EL (cell line): ENCODE measurements at places on chromosomes 11 and 22.

DNA sequence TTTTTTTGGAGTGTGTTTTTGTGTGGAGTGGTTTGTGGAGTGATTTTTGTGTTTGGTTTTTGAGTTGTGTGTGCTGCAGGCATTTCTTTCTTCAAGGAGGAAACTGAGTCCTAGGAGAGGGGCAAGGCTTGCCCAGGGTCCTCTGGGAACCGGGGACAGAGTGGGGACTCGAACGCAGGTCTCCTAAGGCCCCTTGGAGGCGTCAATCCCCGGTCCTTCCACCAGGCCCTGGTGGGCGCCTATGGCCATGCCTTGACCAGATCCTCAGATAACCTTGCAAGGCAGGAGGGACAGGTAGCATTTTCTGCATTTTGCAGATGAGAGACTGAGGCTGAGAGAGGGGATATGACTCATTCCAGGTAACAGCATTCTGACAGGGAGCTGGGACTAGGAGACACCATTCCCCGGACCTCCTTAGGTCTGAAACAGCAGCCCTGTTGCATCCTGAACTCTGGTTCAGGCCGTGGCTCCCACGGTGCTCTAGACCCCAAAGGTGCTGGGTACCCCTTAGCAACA lies 39.1 kb downstream of the MYO7A start:
- DNase-seq = no peak

DNA sequence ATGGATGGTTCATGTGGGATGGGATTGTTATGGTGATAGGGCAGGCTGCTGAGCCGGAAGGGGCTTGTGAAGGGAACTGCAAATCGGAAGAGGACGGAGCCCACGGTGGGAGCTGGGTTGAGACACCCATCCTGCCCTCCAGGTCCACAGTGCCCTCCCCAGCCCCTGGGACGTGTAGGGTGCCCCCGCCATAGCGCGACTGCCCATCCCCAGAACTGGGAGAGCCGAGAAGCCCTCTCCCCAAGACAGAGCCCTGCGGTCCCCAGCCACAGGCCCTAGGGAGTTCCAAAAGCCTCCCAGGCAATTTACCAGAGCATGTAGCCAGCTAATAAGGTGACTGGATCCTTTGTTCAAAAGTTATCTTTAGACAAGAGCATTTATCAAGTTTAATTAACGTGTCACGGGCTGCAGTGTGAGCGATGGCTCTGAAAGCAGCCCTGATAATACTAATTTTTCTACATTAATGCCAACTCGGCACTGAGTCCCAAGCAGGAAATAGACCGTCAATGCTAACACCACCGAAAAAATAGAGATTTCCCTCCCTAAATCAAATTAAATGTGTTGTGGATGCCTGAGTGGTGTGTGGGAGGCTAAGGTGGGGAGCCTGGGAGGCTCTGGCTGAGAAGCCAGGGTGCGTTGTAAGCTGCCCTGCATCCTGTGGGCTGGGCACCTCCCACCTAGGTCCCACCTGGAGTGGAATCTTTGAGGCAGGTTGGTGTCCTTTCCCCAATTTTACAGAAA lies 76.8 kb upstream of the RTL6 start:
- DNase-seq = no peak

DNA sequence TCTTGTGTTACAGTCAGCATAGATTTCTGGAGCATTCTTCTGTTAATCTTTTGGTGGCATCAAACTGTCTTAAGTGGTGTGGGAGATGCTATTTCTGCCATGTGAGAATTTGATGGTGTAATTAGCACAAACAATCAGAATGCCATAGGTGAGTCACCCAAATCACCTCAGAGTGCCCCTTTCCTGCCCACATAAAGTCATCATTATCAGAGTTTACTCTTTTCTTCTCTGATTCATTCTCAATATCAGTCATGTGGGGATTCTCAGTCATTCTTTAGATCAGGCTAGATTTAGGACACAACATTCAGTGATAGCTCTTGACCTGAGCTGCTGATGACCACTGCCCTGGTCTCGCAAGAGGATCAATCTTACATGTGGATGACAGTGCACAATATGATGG lies 23.7 kb upstream of the MS4A6A start:
- no peak for DNase-seq

- DNase-seq = no peak
Observed at GRCh38 chr11:120244476-120245365, 4.8 kb downstream of the POU2F3 start.

DNA sequence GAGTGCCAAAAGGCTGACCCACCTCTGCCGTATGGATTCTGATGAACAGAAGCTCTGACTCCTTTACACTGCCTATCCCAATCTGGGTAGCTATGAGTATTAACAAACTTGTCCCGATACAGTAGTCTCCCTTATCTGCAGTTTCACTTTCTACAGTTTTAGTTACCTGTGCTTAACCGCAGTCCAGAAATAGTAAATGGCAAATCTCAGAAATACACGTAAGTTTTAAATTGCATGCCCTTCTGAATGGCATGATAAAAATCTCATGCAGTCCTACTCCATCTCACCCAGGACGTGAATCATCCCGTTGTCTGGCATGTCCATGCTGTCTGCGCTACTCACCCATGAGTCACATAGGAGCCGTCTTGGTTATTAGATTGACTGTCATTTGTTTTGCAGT lies 68.8 kb downstream of the SNX19 start:
- peak; percentile 94 for DNase-seq

- DNase-seq = no peak
Observed at GRCh38 chr11:119461229-119461963, 38.4 kb upstream of the THY1 start.

GRCh38 chr11:103170865-103171264 lies 61.6 kb downstream of the DYNC2H1 start:
- DNase-seq = peak; percentile 47

DNA sequence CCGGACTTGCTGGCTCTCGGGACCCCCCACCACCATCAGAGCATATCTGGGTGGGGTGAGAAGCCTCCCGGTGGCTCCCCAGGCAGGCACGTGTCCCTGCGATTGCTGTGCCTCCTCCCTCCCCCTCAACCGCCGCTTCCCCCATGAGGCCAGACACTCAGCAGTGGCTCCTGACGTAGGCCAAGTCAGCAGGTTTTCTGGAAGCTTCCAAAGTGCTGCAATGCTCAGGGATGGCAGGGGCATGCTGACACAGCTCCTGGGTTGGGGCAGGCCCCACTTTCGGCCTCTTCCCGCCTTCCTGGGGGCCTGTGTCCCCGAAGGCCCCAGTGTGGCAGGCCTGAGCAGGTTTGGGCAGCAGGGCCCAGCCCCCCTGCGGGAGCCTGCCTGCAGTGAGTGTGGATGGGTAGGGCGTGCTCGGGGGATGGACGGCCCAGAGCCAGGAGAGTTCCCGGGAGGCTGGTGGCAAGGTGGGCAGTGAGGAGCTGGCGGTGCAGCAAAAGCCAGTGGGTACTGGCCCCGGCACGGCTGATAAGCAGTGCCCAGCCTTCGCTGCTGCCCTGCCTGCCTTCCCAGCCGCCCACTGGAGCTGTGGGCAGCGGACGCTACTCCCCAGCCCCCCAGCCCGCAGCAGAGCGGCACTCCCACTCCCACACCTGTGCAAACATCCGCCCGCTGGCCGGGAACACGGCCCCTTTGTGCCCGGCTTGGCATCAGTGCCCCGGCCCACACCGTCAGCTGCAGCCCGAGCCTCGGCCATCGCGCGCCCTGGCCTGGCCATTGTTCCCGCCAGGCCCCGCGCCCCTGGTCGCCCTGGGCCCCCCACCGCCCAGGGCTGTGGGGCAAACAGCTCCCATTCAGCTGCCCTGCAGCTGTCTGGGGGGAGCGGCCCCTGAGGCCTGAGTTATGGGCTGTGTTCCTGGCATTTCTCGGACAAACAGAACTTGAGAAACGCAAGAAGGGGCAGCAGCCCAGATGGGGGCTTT lies 125.0 kb downstream of the KCNQ1OT1 start:
- no peak for DNase-seq

DNA sequence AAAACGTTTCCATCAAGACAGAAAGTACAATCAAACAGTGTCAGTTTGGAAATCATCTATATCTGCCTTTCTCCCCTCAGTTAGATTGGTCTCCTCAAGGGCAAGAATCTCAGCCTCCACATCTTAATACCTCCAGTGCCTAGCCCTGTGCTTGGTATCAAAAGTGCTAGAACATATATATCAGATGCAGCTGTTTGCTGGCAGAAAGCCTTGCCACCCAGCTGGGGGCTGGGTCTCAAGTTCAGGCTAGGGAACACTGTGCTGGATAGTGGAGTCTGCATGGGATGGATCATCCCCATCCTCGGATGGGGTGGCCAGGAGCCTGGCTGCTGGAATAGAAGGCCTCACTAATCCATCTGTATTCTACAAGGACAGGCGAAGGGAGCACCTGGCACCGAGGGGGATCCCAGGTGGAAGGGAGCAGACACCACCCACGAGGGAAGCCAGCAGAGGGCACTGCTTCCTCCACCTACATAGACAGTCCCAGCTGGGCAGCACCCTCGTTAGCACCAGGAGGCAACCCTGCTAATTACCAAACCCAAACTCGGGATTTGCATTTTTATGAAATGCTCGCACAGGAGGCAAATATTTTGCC lies 602.2 kb downstream of the BUD13 start:
- DNase-seq = no peak

GRCh38 chr11:112219476-112220232 lies 6.6 kb upstream of the PTS start:
- peak; percentile 76 for DNase-seq

GRCh38 chr11:113977701-113978100 lies 2.8 kb downstream of the HTR3A start:
- DNase-seq = no peak

GRCh38 chr11:44936951-44937543 lies 13.6 kb downstream of the TP53I11 start:
- DNase-seq = no peak

- DNase-seq = peak; percentile 52
Observed at GRCh38 chr11:82718307-82718706, 15.4 kb downstream of the FAM181B start.

- DNase-seq = no peak
Observed at GRCh38 chr22:30474683-30475424, 3.0 kb upstream of the SEC14L3 start.

- DNase-seq = no peak
Observed at GRCh38 chr11:11665407-11665806, 43.6 kb upstream of the GALNT18 start.

GRCh38 chr11:61342207-61342803 lies 9.3 kb downstream of the TKFC start:
- DNase-seq = no peak

DNA sequence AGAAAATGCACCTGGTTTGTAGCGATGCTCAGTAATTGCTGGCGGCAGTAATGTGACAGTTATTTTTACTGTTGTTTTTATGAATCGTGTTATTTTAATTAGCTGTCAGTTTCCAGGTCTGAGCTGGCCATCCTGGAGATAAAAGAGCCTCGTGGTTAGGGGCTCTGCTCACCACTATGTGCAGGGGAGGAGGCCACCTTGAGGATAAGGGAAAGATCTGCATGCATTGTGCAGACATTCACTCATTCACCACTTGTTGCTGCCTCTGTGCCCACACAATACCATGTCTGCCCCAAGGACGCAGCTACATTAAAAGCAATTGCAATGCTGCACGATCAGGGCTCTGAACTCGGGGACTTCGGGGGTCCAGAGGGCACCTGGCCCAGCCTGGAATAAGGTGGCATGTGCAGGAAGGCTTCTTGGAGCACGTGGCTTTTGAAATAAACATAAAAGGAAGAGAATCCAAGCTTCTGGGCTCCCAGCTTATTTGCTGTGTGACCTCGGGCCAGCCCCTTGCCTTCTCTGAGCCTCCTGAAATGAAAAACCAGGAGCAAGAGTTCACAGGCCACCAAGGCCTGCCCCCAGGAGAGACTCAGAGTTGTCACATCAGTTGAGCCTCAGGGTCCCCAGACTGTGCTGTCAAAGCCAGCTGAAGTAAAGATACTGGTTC lies 44.7 kb upstream of the SHISAL1 start:
- no peak for DNase-seq

DNA sequence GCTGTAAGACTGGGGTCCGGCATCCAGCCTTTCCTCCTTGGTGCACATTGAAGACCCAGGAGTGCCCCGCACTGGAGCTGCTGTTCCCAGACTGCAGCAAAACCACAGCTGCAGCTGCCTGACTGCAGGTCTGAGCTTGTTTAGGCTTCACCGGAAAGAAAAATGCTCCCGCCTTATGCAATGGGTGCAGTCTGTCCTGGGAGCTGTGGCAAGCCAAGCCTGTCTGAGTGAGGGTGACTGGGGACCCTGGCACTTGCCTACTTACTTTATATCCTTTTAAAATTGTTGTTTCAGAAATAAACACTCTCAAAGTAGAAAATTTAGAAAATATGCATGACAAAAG lies 23.3 kb upstream of the CD44 start:
- no peak for DNase-seq

GRCh38 chr11:114914231-114915005 lies 236.1 kb downstream of the NXPE2 start:
- DNase-seq = no peak

- DNase-seq = peak; percentile 66
Observed at GRCh38 chr11:132838627-132839026, 693.7 kb downstream of the OPCML start.

DNA sequence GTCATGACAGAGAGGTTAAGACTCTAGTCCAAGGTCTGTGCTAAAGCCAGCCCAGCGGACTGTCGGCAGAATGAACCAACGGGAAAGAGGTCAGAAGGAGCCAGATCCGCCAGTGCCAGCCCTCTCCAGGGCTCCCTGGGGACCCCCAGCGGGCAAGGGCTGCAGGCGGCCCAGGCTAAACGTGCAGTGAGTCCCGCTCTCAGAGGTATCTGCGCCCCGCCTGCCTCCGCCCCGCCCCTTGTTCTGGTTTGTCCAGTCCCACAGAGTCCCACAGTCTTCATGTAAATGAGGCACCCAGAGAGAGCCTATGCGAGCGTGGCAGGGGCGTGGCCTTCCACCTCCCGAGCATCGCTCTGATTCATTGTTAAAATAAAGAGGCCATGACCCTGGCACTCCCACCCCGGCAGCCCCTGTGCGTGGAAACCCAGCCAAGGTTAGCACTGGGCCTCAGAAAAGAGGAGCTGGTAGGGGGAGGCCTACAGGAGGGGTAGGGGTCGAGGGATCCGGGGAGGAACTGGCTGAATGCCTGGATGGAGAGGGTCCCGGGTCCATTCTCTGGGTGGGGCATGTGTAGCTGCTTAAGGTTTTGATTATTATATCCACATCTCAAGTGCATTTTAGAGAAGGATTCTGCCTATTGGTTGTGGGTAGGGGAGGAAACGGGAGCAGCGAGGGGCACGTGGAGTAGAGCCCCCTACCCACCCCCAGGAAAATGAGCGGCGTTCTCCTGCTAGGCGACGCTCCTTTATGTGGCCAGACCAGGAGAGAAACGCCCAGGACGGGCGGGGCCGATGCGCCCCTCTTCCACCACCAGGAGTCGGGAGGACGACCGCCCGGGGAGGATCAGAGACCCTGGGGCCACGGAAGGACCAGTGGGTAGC lies at the start of gene TRIOBP:
Gene TRIOBP, plus strand, starts transcription at position 392 of the 881 bp plus-strand sequence. CDS start 4,318 bp downstream, outside the sequence.
- DNase-seq = peak; percentile 96

DNA sequence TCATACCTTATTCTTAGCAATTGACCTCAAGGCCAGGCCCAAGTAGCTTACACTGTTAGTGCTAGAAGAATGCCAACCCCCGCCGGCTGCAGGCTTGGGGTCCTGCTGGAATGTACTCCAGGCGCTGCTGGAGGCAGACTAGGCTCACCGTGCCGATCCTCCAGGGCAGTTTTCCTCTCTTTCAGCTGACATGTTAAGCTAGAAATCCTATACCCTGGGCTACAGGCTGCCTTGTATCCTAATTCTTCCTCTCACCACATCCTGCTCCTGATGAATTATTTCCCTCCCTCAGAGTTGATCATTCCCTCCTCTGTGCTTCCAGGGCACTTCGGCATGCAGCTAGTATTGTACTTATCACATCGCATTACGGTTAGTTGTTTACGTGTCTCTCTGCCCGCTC lies 3.4 kb downstream of the SPTBN2 start:
- DNase-seq = no peak
